ENCODE measurements at places on chromosomes 2 and 18.

GRCh38 chr2:138827426-138828054 lies 47.4 kb upstream of the NXPH2 start:
- no peak for DNase-seq

GRCh38 chr2:171858397-171858958 lies 35.6 kb downstream of the SLC25A12 start:
- DNase-seq = no peak

- no peak for DNase-seq
These were observed 124.8 kb downstream of the PARD3B start for GRCh38 chr2:204670124-204670523.

DNA sequence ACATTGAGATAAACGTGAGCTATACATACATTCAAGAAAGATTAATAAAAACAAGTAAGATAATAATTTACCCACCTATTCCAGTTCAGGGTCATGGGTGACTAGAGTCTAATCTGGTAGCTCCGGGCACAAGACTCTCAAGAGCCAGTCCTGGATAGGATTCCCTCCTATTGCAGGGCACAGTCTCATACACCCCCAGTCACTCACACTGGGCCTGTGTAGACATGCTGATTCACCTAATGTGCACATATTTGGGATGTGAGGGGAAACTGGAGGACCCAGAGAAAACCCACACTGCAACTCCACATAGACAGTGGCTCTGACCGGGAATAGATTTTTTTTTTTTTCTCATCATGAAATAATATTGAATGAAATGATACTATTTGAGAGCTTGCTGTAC lies 81.5 kb upstream of the THUMPD2 start:
- no peak for DNase-seq

- no peak for DNase-seq
These were observed 332.5 kb downstream of the PID1 start for GRCh38 chr2:228938629-228939028.

- no peak for DNase-seq
These were observed 18.7 kb downstream of the C2orf92 start for GRCh38 chr2:97688062-97688827.

GRCh38 chr2:26187114-26187513 lies 14.2 kb downstream of the GAREM2 start:
- DNase-seq = no peak

DNA sequence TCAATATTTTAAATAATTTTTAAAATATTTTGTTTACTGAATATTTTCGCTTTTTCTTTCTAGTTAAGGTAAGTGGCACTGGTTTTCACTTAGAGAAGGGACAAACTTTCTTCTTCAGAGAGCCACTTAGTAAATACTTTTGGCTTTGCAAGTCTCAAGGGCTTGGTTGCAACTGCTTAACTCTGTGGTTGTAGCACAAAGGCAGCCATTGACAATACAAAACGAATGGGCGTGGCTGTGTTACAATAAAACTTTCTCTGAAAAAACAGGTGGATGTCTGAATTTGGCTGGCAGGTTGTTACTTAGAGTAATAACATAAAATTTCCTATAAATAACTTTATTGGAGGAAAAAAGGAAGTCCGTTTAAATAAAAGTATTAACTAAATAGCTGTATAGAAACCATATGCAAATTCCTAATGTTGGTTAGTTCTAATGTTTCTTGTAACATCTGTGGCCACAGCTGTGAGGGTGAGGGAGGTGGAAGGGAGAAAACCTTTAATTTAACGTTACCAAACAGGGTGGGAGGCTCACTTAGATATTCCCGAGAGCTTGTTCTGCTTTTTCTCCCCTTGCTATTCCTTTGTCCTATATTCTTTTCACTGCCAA lies 62.4 kb upstream of the TNP1 start:
- no peak for DNase-seq

DNA sequence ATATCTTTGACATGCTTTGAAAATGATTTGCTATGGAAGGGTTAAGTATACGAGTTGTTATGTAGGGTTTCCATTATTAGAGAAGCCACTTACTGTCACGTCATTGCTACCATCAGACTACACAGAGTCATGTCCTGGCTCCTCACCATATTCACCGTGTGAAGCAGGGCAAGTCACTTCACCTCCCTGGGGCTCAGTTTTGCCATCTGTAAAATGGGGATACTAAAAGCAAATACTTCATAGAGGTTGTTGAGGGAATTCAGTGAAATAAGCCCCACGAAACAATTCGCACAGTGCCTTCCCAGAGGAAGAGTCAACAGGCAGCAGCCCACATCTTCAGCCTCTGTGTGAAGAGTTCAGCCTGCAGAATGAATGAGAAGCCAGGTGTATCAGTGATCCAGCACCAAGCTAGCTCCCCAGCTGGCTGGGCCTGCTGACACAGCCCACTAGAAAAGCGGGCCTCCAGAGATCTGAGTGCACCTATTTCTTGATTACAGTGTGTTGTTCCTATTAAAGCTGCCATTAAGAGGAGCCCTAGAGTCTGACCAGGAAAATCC lies 3.4 kb downstream of the DIPK1C start:
- no peak for DNase-seq

DNA sequence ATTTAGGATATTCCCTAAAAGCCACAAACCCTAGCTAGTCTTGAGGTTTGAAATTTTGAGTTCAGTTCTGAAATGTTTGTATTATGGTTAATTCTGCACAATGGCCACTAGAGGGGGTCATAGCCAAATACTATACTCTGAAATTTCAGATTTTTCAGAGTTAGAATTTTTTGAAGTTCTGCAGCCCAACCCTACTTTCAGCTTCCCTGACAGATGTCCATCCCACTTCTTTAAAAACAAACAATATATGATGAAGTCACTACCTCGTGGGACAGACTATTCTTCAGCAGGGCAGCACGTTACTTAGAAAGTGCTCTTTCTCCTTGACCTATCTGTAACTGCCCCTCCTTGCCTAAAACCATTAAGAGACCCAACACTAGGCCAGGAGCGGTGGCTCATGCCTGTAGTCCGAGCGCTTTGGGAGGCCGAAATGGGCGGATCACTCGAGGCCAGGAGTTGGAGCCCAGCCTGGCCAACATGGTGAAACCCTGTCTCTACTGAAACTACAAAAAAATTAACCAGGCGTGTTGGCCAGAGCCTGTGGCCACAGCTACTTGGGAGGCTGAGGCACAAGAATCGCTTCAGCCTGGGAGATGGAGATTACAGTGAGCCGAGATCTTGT lies 48.2 kb upstream of the PAPOLG start:
- DNase-seq = no peak

- no peak for DNase-seq
These were observed 7.1 kb downstream of the ST8SIA3 start for GRCh38 chr18:57359433-57359832.

GRCh38 chr2:238285653-238286082 lies 2.7 kb downstream of the PER2 start:
- no peak for DNase-seq

GRCh38 chr2:220282236-220282635 lies 654.8 kb downstream of the SLC4A3 start:
- DNase-seq = no peak

- no peak for DNase-seq
These were observed 163.5 kb upstream of the CXCR4 start for GRCh38 chr2:136281281-136282114.

GRCh38 chr2:119028327-119029174 lies 86.6 kb downstream of the MARCO start:
- DNase-seq = no peak

GRCh38 chr2:141767691-141768090 lies 363.1 kb downstream of the LRP1B start:
- no peak for DNase-seq

Data from stimulated activated CD4-positive, alpha-beta T cell treated with anti-CD3 and anti-CD28 coated beads, TNF-alpha, amount 100 ng/mL, for 24 hours (primary cell).